IPS DF 19.7 (cell line): ENCODE measurements at places on chromosomes 16 and 17.

- no peak for DNase-seq
These were observed 4.7 kb upstream of the FLCN start for GRCh38 chr17:17241656-17242055.

DNA sequence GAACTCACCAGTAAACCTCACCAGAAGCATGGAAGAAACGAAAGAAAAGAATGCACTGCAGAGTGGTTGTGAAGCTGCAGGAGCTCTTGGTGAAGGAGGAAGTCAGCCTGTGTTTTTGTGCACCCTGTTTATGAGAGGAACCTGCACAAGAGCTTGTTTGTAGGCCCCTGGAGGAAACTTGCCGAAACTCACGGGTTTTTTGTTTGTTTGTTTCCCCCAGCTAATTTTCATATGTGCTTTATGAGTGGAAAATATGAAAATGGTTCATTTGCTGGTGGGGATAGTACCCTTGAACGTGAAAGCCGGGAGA lies 222.7 kb downstream of the C16orf95 start:
- DNase-seq, result no peak

DNA sequence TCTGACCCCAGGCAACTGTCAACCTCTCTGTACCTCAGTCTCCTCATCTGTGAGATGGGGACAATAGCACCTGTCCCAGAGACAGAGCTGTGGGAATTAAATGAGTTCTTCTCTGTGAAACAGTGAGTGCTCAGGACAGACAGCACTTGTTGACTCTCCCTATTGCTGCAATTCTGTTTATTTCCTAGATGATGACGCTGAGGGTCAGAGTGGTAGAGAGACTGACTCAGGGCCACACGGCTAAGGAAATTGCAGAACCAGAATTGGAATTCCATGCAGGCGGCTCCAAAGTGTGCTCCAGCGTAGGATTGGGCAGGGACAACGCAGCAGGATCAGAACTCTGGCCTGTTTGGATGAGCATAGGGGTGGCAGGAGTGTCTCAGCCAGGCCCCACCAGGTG lies 302.2 kb downstream of the C16orf95 start:
- no peak for DNase-seq

GRCh38 chr16:54284319-54284930 lies 2.2 kb downstream of the IRX3 start:
- no peak for DNase-seq

DNA sequence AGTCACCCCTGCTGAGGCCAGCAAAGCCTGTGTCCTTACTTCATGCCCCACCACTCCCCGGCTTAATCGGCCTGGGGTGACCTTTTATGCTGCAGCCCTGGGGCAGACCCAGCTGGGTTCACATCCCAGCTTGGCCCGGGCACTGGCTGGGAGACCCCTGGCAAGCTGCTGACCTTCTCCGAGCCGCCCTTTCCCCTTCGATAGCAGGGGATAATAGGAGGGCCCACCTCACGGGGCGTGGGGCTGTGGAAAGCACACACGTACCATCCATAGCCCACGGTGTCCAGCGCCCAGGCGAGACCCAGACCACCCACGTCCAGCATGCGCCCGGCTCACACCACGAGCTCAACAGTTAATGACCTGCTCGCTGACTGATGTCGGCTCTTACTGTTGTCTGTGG lies 26.8 kb downstream of the TBC1D16 start:
- no peak for DNase-seq

DNA sequence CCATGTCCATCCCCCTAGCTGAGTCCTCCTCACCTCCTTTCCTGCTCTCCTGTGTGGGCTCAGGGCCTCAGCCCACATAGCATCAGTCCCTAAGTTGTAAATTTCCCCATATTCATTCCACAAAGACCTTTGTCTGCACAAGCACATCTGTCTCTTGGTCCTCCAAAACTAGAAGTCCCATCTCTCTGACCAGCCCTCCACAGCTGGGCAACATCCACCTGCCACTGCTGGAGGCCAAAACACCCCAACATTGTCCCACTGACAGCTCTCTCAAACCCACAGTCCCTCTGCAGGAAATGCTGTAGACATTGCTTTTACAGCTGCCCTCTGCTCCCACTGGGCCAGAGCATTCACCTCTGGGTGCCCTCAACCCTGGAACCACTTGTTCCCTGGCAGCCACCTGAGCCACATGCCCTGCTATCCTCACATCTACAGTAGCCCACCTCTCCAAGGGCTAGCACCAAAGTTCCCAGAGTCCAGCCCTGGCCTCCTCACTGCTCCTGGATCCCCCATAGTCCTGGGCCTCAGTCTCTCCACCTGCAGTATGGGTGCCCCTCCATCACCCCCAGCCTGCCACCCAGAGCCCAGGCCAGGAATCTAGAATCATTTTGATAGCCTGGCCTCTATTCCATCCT lies 1722.7 kb downstream of the TP53TG3F start:
- DNase-seq, result no peak

DNA sequence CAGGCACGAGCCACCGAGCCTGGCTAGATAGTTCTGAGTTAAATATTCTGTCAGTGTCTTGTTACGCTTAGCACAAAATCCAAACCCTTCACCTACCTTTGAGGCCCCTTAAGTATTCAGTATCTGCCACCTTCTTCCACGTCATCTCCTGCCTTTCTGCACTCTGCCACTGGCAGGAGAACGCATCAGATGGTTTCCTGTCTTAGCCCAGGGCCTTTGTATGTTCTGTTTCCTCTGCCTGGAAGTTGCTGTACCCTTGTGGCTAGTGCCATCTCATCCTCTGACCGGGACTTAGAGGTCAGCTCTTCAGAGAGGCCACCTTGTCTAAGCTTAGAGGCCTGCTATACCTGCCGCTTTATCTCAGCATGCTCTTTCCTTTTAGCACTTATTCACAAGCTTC lies 67.5 kb upstream of the LGALS9 start:
- DNase-seq, result no peak

DNA sequence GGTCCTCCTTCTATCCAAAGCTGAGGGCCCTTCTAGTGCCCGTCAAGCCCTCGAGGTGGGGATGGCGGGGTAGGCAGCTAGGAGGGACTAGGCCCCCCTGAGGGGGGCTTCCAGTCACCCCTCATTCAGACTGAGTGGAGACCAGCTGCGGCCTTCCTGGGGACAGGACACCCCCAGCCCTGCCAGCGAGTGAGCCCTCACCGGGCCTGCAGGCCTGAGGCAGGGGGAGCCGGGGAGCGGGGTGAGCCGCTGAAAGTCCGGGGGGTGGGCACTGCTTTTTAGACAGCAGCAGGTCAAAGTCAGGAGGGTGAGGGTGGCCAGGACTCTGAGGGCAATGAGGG lies 8.7 kb upstream of the KREMEN2 start:
- no peak for DNase-seq

- DNase-seq, result no peak
These were observed 31.5 kb downstream of the PIPOX start for GRCh38 chr17:29074488-29074887.

DNA sequence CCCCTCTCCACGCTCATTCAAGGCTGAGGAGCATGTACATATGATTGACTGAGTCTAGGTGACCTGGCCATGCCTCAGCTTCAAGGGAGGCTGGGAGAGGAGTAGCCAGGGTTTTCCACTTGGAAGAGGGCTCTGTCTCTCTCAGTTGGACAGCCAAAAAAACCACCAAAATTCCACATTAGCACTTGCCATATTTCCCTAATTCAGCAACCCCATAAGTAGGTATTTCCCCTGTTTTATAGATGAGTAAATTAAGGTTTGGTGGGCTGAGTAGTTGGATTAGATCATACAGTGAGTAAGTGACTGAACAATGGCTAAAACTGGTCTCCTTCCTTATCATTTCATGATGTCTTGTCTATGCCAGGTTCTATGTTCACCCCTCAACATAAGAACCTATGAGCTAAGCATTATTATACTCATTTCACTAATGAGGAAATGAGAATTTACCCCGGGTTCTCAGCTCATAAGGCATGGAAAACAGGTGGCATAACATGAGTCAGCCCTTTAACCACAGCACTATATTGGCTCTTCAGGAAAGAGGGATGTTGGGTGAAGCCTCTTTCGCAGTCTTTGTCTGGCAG lies 68.0 kb upstream of the GAS7 start:
- no peak for DNase-seq

GRCh38 chr16:31143011-31143693 lies 6.7 kb downstream of the PRSS36 start:
- DNase-seq, result no peak
